Fibroblast of pulmonary artery (primary cell): ENCODE measurements at places on chromosomes 3 and 15.
A peak's percentile ranks its signal among the peaks of the same experiment; 100 is the strongest.

DNA sequence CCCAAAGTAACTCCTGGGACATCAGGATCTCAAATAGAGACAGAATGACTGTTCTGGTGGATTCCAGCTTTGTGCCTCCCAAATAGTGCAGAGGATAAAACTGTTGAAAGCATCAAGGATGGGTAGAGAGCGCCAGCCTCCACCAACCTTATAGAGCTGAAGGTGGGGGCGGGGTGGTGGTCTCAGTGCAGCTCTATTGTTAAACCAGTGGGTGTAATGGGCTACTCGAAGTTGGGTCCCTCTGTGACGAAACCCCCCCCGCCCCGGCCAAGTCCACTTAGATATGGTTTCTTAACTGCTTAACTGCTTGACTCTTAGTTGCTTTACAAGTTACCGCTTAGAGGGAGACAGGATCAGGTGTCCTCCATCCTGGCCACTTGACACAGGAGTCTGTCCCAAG is 22.7 kb downstream of the DHX30 start:
- no peak for DNase-seq

- no peak for DNase-seq
These were observed 9.5 kb downstream of the CLDN18 start for GRCh38 chr3:138019281-138020069.

DNA sequence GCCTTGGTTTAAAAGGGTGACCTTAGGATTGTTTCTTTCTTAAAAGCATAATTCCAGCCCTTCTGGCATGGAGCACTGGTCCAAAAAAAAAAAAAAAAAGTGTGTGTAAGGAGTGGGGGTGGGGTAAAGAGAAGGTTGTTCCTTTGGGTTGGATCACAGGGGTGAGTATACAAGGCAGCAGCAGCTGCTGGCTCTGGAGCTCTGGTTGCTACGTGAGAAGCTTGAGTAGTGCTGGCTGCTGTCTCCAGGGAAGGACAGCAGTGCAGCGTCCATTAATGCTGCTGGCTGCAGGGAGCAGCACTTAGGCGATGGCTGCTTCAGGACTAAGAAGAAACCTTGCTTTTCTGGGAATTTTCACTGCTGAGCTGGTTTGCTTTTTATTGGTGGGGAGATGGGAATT is 2.3 kb downstream of the SETD5 start:
- DNase-seq: peak; percentile 96

GRCh38 chr15:57148262-57148661 is 228.0 kb upstream of the CGNL1 start:
- no peak for DNase-seq

DNA sequence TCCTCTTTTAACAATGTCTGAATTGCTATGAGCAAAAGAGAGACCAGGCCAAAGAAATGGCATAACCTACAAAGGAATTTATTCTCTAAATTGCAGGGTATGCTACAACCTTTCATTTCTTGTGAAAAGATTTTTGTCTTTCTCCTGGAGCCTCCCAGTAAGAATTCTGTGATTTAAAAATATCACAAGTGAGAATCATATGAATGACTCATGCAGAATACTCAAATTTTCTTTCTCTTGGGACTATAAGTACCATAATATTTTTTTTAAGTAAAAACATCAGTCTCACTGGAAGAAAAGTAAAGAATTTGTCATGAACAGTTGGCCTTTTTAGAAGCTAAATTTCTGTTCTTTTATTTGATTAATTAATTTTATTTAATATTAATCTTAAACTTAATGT is 26.3 kb downstream of the SYNPR start:
- DNase-seq: no peak

DNA sequence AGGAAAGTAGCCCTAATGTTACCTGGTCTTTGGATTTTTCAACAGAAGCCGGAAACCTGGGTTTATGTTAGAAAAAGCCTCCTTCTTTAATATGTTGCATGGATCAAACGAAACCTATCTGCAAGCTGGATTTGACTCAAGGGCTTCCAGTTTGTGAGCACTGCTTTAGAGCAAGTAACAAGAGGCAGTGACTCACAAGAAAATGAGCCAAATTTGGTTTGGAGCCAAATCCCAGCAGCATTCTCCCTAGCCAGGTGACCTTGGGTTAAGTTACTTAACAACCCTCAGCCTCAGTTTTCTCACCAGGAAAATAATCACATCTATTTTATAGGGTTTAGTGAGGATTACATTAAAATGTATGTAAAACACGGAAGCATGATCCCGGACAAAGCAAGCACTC is 215.2 kb upstream of the PRICKLE2 start:
- DNase-seq: peak; percentile 90

- DNase-seq: peak; percentile 25
These were observed 14.9 kb upstream of the CRABP1 start for GRCh38 chr15:78325092-78325843.

DNA sequence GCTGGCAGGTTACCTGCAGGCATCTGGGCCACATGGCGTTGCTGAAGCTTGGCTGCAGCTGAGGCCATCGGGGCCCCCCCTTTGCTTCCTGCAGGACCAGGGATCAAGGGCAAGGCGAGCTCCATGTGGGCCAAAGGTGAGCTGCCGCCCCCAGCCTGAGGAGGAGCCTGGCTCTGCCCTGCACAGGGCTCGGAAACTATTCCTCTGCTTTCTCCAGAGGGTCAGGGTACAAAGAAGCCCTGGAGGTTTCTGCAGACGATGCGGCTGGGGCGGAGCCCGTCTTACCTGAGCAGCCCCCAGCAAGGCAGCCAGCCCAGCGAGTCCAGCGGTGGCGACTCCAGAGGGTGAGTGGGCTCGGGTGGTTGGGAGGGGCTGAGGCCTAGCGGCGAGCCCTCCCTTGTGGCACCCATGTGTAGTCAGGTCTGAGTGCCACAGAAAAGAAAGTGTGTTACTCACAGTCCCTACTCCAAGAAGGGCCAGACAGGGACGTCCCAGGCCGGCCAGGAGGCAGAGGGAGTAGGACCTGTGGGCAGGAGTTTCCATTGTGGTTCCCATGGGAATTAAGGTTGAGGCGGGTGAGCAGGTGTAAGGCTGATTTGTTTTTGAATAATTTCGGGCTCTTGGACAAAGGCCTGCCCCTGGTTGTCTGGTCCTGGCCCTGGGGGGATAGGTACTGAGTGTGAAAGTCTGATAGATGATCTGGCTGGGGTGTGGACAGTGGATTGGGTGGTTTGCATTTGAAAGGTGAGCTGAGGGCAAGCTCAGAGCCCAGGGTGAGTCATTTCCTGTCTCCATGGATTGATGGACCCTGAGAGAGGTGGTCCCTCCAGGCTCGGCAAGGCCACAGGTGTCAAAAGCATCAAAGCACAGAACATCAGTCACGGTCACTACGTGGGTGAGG is 25.4 kb downstream of the CFAP100 start:
- no peak for DNase-seq

GRCh38 chr3:158918008-158918407 is 116.2 kb downstream of the MFSD1 start:
- peak; percentile 67 for DNase-seq

- no peak for DNase-seq
These were observed 204.8 kb downstream of the ABHD5 start for GRCh38 chr3:43895573-43895972.

- no peak for DNase-seq
These were observed 2.5 kb downstream of the SNTN start for GRCh38 chr3:63654931-63655330.

GRCh38 chr15:88487178-88487795 is 19.8 kb downstream of the MRPS11 start:
- no peak for DNase-seq

GRCh38 chr15:34855413-34855812 is 60.1 kb upstream of the ACTC1 start:
- peak; percentile 84 for DNase-seq

DNA sequence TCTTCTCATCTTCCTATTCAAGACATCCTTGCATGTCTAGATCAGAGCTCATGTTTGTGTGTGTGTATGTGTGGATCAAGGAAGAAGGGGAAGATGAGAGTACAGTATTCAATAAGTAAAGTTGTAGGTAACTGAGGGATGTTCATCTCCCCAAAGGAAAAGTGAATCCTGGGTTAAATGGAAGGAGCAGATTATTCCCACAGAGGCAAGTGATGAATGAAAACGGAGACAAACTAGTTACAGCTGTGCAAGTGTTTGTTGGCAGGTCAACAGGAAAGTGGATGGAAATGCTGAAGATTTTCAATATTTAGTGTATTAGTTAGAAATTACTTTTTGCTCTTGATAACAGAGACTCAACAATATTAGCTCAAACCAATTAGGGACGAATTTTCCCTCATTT is 84.2 kb upstream of the PDZRN3 start:
- no peak for DNase-seq

DNA sequence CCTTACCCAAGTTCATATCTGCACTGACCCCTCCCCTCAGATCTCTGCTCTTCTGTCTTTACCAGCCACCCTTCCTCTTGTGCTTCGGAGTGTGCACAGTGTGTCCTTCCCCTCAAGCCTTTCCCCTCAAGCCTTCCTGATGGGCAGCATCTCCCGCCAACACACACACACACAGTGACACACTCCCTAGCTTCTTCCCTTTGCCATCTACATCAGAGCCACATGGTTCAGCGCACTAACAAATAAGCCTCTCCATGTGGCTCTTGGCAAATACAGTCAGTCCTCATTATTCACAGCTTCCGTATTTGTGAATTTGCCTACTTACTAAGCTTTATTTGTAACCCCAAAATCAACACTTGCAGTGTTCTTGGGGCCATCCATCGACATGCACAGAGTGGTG is 37.5 kb downstream of the SH3BP5 start:
- DNase-seq: no peak

DNA sequence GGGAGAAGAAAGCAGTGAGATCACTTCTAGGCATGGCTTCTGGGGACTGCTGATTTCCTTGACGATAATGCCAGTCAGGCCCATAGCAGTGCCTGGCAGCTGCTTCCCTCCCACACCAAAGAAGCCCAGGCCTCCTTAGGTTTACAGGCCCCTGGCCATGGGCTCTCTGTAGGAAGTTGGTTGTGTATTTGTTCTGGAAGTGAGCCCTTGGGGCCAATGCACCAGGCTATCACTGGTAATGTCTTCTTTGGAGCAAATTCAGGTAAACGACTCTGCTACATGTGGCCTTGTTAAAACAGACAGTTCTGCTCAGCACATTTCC is 89.3 kb downstream of the CCNL1 start:
- peak; percentile 41 for DNase-seq

DNA sequence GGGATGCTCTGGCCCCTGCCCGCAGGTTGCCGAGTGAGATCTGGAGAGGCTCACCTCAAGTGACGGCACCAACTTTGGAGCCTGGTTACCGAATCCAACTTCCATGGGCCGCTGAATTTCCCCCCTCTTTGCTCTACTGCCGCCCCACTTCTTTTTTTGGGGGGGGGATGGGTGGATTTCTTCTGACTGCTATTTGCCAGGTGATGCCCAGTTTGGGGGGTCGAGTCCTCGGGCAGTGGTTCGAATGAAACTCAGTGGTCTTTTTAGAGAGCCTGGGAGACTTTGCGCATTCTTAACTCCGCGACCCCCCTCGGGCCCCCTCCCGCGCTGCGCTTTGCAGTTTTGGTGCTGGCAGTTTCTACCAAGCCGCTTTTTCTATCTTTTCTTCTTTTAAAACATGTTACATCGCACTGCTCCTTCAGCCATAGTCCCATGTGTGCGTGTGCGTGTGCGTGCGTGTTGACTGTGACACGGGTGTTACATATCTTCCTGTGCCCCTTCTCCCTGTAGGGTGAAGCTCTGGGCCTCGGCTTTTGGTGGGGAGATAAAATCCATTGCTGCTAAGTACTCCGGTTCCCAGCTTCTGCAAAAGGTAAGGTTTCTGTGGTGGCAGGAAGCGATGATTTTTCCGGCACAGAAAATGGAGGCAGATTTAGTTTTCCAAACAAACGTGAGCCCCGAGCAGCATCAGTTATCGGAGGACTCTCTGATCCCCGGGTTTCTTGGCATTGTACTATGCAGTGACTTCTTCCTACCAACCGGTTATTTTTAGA is 837 bp downstream of the CACNA2D3 start:
- peak; percentile 3 for DNase-seq

- peak; percentile 41 for DNase-seq
These were observed 62.4 kb downstream of the IFT57 start for GRCh38 chr3:108159865-108160264.

DNA sequence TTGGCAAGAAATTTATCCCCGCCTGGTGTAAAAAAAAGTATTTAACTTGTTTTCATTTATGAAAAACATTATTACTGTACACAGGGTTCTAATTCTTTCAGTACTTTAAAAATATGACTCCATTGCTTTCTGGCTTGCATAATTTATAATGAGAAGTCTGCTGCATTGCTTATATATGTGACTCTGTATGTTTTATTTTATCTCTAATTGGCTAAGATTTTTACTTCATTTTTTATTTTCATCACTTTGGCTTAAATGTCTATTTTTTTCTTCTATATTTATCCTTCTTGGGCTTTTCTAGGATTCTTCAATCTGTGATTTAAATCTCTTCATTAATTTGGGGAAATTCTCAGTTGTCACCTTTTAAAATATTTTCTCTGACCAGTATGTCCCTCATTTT is 636.6 kb upstream of the NR2F2 start:
- DNase-seq: peak; percentile 23

DNA sequence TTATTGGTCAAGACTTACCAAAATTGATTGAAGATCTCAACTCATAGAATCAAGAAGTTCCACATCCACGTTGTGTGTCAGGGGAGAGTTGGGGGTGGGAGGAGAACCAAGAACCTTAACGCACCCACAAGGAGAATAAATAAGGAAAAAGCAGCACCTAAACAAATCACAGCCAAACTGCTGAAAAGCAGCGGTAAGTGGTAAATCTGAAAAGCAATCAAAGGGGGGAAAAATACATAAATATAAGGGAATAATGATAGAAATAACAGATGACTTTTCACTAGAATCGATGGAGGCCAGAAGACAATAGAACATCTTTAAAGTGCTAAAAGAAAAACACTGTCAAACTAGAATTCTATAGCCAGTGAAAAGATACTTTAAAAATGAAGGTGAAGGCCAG is 20.1 kb upstream of the BHLHE40 start:
- DNase-seq: no peak

GRCh38 chr15:41603941-41604911 is 45.2 kb downstream of the TYRO3 start:
- peak; percentile 89 for DNase-seq

GRCh38 chr3:114057011-114057347 is 442 bp downstream of the QTRT2 start:
- DNase-seq: no peak

DNA sequence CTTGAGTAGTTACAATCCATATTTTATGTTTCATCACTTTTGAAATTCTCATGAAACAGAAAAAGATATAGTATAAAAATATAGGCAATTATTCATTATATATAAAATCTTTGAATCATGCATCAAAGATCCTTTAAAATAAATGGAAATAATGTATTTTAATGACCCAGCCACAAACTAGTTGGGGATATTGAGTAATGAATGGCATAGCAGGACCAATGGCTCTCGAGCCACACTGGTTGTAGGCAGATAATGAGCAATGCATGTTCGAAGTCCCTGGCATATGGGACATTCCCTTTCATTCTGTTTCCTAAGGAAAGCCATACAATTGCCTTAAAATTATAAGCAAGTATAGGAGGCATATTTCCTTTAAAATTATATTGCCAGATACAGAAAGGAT is 107.4 kb upstream of the IL12A start:
- DNase-seq: no peak
